ENCODE measurements at places on chromosomes 7 and 10.

- no peak for DNase-seq
These were observed 54.6 kb downstream of the TFAM start for GRCh38 chr10:58439632-58440364.

DNA sequence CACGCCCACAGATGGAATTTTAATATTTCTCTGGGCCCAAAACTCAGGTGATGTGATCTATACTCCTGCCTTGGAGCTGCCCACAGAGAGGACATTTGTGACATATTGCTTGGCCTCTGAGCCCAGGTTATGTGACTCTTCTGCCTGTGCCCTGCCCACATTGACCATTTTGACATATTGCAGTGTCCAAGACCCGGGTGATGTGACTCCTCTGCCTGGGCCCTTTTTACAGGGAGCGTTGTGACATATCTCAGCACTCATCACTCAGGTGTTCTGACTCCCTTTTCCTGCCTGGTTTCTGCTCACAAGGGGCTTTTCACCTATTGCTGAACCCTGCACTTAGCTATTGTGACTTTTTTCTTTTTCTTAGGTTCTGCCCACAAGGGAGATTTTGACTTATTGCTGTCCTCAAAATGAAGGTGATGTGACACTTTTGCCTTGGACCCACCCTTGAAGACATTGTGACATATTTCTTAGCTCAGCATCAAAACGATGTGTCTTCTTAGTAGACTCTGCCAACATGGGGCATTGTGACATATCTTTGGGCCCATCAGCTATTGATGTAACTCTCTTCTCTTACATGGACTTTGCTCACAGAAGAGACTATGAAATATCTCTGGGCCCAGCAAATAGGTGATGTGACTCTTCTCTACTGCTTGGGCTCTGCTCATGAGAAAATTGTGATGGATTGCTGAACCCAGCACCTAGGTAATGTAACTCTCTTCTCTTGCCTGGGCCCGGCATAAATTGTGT lies 11.0 kb upstream of the ZNF107 start:
- DNase-seq = no peak

DNA sequence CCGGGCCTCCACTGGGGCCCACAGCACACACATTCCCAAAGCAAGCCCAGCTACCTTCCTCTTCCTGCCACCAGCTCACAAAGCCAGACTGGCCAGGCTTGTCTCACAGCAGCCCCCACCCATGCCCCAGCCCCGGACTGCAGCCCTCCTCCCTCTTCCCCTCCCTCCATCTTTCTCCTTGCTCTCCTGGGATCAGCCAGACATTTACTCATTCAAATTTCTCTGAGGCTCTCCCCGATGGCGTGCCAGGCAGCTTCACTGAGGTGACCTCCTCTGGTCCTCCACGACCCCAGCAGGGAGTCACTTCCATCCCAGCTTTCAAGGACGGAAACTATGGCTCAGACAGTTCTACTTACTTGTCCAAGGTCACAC lies 187.5 kb downstream of the GRID1 start:
- no peak for DNase-seq

DNA sequence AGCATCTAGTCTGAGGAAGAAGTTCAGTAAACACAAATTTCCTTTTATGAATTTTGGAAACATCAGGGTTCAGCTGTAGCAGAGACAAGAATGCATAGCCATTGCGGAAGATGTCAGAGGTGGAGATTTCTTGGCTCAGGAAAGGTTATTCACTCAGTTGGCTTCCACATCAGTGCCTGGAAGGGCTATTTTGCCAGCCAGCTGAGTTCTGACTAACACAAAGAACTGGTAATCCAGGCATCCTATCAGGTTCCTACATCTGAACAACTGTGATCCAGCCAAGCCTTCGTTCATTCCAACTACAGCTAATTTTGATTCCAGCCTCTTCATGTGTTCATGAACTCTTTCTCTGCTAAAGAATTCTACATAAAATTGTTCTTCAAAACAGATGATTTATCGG lies 965.6 kb downstream of the XPNPEP1 start:
- DNase-seq = no peak

DNA sequence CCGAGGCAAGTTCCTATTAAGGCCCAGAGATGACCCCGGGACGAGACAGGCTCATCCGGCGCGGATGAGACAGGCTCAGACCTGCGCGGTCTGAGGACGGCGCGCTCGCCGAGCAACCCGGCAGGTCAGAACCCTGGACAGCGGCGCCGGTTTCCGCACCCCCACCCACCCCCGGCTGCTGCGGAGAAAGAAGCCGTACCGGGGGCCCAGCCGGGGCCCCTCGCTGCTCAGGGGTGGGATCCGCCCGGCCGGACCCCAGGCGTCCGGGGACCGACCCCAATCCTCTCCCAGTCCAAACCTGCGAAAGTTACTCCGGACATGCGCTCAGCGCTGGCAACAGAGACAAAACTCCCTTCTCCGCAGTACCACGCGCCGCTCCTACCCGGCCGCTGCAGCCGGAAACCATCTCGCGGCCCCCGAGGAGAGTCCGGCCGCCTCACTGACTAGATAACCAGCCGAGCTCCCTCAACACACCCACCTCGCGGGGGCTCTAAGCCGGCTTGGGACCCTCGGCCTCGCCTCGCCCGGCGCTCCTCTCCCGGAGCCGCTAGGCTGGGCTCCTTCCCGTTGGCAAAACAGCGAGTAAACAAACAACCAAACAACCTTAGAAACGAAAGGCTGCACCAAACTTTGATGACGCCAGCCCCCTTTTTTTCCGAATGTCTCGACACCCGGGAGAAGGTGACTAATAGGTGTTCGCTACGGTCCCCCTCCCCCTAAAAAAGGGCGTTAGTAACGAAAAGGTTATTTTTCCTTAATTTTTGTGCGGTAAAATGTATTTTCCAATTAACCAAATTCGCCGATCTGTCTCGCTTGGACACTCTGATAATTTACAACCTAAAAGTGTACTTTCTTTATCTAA lies 2.3 kb upstream of the DRGX start:
- DNase-seq = no peak

DNA sequence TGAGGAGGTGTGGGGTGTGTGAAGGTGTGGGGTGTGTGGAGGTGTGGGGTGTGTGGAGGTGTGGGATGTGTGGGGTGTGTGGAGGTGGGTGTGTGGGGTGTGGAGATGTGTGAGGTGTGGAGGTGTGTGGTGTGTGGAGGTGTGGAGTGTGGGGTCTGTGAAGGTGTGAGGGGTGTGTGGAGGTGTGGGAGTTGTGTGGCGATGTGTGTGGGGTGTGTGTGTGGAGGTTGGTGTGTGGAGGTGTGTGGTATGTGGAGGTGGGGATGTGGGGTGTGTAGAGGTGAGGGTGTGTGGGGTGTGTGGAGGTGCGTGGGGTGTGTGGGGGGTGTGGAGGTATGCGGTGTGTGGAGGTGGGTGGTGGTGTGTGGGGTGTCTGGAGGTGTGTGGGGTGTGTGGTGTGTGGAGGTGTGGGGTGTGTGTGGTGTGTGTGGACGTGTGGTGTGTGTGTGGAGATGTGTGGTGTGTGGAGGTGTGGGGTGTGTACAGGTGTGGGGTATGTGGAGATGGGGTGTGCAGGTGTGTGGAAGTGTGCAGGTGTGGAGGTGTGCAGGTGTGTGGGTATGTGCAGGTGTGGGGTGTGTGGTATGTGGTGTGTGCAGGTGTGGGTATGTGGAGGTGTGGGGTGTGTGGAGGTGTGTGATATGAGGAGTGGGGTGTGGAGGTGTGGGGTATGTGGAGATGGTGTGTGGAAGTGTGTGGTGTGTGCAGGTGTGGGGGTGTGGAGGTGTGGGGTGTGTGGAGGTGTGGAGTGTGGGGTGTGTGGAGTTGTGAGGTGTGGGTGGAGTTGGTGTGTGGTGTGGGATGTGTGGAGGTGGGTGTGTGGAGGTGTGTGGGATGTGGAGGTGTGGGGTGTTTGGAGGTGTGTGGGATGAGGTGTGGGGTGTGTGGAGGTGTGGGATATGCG lies 34.5 kb downstream of the SPDYE17 start:
- no peak for DNase-seq

DNA sequence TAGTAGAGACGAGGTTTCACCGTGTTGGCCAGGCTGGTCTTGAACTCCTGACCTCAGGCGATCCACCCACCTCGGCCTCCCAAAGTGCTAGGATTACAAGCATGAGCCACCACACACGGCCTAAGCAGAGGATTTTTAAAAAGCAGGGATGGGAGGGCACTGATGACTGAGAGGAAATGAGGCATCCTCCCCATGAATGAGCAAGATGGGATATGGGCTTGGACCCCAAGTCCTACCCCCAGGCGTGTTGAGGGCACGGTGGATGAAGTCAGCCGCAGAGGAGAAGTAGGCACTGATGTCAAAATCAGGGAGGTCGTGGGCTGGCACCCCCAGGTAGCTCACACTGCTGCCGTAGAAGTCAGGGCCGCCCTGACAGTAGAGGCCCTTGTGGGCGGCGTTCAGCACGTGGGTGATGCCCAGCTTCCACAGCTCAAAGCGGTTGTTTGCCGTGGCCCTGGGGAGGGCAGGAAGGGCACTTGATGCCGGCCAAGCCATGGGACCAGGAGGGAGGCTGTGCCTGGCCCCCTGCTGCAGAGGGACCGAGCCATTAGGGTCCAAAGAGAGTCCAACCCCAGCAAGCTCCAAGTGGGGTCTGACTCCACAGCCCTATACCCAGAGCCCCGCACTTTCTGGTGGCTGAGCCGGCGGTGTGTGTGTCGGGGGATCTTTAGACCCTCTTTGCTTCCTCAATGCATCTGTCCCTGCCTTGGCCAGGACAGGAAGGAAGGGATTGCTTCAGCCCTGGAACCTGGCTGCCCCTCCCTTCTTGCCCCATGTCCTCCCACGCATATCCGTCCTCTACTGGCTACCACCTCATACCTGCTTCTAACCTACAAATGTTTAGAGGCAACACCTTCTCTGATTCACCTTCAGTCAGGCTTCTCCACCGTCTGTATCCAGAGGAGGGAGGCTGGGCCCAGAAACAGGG lies 3.4 kb upstream of the SAMD8 start:
- DNase-seq = no peak

DNA sequence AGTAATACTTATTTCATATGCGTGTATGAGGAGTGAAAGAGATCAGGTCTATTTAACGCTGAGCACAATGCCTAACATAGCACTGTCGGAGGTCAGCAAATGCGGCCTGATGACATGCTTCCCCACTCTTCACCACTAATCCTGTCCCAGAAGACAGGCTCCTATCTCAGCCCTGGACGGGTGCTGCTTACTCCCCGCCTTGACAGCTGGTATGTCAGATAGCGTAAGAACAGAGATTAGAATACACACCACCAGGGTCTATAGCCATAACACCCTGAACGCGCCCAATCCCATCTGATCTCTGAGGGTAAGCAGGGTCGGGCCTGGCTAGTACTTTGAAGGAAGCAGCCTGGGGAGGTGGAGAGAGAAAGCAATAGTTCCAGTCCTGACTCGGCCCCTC lies 32.3 kb upstream of the TM9SF3 start:
- DNase-seq = no peak

DNA sequence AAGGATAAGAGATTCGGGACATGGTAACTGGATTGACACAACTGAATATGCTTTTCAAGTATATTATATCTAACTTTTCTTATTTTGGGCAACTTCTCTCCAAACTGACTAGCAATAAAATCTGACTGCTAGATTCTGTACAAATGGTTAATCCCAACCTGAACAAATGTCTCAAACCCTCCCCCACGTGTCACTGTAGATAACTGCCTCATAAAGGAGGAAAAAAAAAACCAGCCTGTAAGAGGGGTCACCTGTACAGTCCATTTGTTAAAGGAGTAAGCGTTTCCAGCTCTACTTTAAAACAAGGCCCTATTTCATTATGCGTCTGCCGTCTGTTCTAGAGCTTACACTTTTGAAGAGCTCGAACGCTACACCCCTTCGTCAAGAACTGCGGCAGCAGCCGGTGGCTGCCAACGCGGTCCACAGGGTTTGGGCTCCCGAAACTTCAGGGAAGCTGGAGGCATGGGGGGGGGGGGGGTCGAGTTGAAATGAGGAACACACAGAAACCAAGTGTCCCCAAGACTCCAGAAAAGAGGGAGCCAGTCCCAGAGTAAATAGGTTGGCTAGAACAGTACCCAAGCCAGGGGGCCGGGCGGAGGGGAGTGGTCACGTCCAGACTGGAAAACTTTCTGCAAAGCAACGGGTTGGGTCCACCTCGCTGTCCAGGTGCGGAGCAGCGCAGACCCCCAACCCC lies 492 bp downstream of the COG5 start:
- DNase-seq = peak; percentile 8

DNA sequence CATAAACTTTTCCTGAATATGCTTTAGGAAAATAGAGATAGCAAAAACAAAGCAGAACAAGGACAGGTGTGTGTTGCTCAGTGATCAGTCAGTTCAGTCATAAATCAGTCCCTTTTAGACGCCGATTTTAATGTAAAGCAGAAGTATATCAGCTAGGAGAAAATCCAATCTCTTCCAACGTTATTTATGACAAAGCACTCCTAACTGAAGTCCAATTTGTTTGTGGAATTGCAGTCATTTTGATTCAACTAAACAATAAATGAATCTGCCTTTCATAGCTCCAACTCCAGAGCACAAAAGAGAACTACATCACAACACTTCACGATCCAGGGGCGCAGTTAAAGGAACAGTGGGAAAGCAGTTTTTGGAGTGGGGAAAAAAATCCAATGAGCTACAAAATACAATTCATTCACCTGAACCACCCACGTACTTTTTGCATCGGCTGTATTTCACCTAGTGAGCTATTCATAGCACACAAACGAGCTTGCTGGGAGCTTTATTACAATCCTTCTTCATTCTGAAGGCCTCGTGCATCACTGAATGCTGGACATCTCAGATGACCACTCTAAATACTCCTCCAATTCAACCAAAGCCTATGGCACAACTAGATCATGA lies 151.3 kb downstream of the LRRN3 start:
- no peak for DNase-seq

GRCh38 chr10:50951365-50951764 lies 65.9 kb upstream of the A1CF start:
- DNase-seq = no peak

GRCh38 chr7:101838837-101839483 lies 21.5 kb downstream of the CUX1 start:
- DNase-seq = no peak

GRCh38 chr7:17932770-17933169 lies 7.5 kb downstream of the SNX13 start:
- no peak for DNase-seq

GRCh38 chr10:114385557-114385956 lies 18.7 kb downstream of the AFAP1L2 start:
- no peak for DNase-seq

DNA sequence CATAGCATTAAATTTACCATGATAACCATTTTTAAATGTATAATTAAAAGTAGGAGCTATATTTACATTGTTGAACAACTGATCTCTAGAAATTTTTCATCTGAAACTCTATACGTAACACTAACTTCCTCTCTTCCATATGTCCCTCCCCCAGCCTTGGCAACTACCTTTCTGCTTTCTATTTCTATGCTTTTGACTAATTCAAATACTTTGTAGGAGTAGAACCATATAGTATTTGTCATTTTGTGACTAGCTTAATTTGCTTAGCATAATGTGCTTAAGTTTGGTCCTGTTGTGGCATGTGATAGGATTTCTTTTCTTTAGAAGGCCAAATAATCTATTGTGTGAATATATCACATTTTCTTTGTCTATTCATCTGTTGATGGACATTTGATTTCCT lies 225.3 kb upstream of the POT1 start:
- no peak for DNase-seq

- DNase-seq = no peak
These were observed 398.9 kb downstream of the ADRA2A start for GRCh38 chr10:111475720-111476119.

Measured in COR-L47 (cell line).